ENCODE measurements at places on chromosomes 3 and 15. TPM values are rescaled to one million over a fixed set of nuclear protein-coding genes. Genes with fewer than 3 reads are reported as not detected.

The CAND2 gene
- 1.8 TPM for total RNA-seq

The STRC gene
- 1.1 TPM for total RNA-seq

The C3orf52 gene
- 4.1 TPM for total RNA-seq

The PSTPIP1 gene
- total RNA-seq: 152 TPM

The MCTP2 gene
- 119 TPM for total RNA-seq

The CPEB1 gene
- total RNA-seq: 1.1 TPM

DNA sequence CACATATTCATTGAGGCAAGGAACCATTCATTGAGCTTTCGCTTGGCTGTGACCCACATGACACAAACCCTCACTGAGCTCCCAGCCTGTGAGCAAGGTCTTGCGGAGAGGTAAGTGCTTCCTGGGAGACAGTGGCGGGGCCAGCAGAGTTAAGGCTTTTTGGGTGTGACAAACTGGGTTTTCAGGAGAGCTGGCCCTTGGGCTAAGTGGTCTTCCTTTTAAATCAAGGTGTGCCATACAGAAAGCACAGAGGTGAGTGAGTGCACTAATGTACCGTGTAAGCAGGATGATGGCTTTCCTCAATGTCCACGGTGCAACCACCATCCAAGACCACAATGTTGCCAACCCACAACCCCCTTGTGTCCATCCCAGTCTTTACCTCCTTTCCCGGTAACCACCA lies 28.6 kb downstream of the POMGNT2 start:
- peaks cover 8% of the 10 kb centered on the region for H3K36me3 ChIP-seq
- H3K4me3 ChIP-seq: no peak overlapping the region
- peaks cover 12% of the 10 kb centered on the region for H3K4me1 ChIP-seq
- H3K27me3 ChIP-seq: peaks cover 7% of the 10 kb centered on the region

GRCh38 chr3:69521286-69521685 lies 135.4 kb upstream of the FRMD4B start:
- DNase-seq: no peak
- H3K27ac ChIP-seq: no peak overlapping the region
- H3K4me1 ChIP-seq: no peaks in the 10 kb centered on the region
- H3K27me3 ChIP-seq: no peaks in the 10 kb centered on the region
- H3K36me3 ChIP-seq: no peaks in the 10 kb centered on the region
- no peak overlapping the region for H3K4me3 ChIP-seq

DNA sequence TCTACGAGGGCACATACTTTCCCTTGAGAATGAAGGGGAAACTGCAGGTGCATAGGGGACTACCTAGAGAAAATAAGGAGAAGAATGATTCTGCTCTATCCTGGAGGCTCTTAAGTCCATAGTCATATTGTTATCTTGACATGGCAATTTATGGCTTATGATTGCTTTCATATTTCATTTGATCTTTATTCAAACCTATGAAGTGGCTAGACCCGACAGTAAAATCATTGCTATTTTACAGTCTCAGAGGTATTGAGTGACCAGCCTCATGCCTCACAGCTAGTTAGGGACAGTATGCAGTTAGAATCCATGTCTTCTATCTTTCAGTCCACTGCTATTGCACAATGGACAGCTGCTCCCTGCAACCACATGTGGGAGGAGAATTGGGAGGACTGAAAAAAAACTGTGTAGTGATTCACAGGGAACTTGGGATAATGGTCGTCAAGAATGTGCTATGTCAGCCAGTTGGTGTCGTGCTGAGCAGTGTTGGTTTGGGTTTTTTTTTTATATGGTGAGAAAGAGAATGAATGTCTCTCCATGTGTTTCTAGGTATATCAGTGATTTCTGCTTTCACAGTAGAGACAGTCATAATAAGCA lies 63.2 kb upstream of the SPPL2A start:
- no peak for DNase-seq
- no peak overlapping the region for H3K27ac ChIP-seq
- no peaks in the 10 kb centered on the region for H3K27me3 ChIP-seq

DNA sequence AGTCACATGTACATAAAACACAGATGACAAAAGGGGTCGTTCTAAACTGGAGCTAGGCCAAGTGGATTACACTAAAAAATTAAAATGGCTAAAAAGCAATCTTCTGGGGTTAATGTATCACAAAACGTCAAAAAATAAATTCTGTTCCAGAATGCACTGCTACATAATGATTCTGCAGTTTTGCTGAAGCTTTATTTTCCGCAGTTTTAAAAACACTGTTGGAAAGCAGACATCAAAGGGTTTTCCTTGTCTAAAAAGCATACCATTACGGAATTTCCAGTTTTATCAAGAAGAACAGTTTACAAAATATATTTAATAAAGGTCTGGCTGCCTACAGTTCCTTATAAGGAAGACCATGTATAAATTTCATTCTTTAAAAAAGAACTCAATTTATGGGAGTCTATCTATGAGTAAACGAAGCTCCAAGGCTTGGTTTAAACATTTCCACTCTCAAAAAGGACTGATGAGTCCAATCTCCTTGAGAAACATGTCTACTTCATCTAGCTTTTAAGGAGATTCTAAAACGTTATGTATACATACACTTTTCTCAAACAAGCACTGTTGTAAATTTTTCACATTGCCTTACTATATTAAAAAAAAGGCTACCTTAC lies 1.3 kb downstream of the DMXL2 start:
- H3K27me3 ChIP-seq: peaks cover 20% of the 10 kb centered on the region
- peak overlapping the region; percentile 87 for H3K4me3 ChIP-seq
- no peak overlapping the region for H3K27ac ChIP-seq
- peaks cover 9% of the 10 kb centered on the region for H3K4me1 ChIP-seq
- no peak for DNase-seq

Measured in activated T-cell treated with anti-CD3 and anti-CD28 coated beads, Interleukin-2, amount 50 U/mL, for 72 hours (primary cell).